GM18507 (cell line): ENCODE measurements at places on chromosomes 4 and X.
A peak's percentile ranks its signal among the peaks of the same experiment; 100 is the strongest.

DNA sequence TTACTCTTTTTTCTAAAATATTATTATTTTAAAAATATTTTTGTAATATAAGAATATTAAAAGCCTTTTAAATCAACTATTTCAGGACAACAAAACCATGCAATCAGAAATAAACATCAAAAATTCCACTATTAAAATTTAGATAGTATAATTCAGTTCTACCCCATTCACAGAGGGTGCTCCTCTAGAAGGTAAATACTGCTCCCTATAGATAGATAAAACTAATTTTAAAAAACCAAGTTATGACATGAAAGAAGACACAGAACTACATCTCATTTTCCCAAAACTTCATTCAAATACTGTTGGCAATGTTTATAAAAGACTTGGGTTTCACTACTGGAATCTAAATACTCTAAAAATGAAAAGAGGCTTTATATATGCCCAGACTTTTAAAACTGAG, 219.3 kb downstream of the SPOCK3 start:
- DNase-seq, result no peak

GRCh38 chrX:24148535-24149350, 786 bp upstream of the ZFX start:
- no peak for DNase-seq

DNA sequence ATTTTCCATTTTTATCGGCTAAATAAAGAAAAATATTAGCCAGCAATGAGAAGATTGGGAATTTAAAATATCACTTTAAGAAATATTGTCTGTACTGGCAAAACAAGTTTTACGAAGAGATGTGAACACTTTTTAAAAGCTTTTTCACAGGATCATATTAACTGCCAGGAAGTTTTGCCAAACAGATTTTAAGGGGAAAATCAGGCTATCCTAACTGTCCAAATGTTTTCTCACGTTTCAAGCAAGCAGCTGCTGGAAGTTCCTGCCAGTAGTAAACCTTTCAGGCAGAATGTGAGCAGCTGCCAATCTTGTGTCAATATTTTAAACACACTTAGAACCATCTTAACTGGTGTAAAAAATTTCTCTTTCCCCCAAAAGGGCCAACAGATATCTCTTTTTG, 101.1 kb downstream of the ADGRL3 start:
- DNase-seq, result no peak

GRCh38 chr4:108033348-108033747, 43.7 kb downstream of the HADH start:
- no peak for DNase-seq

- DNase-seq, result no peak
Observed at GRCh38 chrX:18436017-18436416, 10.6 kb downstream of the CDKL5 start.

GRCh38 chr4:114057746-114058145, 78.3 kb upstream of the ARSJ start:
- DNase-seq, result no peak

GRCh38 chrX:75365243-75365975, 91.5 kb downstream of the UPRT start:
- no peak for DNase-seq

DNA sequence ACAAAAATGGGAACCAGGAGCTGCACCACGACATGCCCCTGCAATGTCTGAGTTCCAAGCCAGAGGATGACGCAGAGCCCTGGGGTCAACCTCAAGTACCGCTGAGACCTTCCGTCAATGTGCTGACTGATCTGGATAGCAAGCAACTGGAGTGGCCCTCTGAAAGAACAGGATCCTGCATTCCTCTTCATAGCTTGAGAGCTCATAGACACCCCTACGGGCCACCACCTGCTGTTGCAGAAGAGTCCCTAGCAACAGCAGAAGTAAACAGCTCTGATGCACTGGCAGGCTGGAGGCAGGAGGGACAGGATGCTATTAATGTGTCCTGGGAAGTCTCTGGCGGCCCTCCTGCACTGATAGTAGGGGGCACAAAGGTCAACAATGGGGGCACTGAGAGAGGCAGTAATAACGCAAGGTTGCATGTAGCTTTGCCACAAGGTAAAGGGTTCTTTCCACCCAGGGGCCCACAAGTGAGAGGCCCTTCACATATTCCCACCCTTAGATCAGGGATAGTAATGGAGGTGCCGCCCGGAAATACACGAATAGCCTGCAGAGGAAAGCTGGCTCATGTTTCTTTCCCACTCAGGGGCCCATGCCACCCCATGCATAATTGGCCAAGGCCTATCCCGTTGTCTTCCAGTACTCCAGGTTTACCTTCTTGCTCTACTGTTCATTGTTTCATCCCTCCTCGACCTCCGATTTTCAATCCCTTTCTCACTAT, 1.3 kb downstream of the PRR32 start:
- DNase-seq, result no peak

GRCh38 chrX:68717663-68718442, 70.4 kb downstream of the STARD8 start:
- DNase-seq, result no peak

DNA sequence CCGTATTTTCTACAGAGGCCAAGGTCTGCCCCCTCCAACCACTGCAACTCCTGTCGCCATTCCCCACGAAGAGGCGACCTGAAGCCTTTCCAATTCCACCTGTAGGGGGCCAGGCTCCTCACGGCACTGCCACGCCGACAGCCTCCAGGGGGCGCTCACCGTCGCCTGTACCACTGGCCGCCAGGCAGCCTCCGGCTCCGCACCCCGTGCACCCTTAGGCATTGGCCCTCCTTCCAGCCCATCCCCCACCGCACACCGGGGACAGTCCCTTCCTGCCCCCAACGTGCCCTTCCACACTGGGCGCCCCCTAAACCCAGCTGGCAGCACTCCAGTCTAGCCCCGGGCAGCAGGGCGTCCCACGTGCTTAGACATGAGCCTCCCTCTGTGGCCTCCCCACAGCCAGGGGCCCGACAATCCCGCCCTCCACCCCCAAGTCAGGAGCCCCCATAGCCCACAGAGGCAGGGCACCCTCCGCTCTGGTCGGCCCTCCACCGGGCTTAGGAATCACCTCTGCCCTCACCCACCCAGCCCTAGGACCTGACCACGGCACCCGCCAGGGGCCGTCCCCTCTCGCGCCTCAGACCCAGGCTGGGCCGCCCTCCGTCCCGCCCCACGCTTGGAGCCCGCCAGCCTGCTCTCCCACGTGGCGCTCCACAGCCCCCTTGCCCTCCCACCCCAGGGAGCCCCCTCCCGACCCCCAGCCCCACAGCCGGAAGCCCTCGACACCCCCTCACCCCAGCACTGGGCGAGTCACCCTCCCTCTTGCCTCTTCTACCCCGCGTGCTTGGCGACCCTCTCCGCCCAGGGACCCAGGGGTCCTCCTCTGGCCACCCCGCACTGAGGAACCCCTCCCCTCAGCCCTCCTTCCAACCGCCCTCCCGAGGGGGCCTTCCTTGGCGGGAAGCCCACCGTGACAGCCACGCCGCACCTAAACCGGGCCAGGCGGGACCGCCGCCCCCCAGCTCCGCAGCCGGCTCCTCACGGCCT, 711 bp downstream of the PNMA6E start:
- DNase-seq, result peak; percentile 39

- no peak for DNase-seq
Observed at GRCh38 chrX:69136546-69137331, 28.5 kb downstream of the PJA1 start.
